CD4-positive, alpha-beta T cell treated with Interleukin-15 for 4 hours (primary cell): ENCODE measurements at places on chromosomes 11 and 22.

- no peak for DNase-seq
Measured at GRCh38 chr11:63574856-63575602, 11.8 kb upstream of the PLAAT2 start.

GRCh38 chr11:113564527-113565130 is 89.4 kb upstream of the DRD2 start:
- no peak for DNase-seq

- DNase-seq = no peak
Measured at GRCh38 chr11:45647786-45648185, 17.6 kb downstream of the CHST1 start.

DNA sequence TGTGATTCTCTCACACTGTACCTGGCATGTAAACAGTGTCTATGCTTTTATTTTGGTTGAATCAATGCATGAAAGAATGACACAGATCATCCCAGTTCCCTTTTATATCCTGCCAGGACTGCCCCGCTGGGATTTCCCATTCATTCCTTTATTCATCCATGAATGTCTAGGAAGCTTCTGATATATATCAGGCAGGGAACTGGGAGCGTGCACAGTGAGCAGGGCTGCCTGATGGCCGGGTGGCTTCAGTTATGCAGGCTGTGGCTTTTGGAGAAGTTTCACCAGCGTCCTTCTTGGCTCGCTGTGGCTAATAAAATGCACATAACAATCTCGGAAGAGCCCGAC is 789.0 kb downstream of the TBC1D22A start:
- no peak for DNase-seq

- DNase-seq = no peak
Measured at GRCh38 chr11:15685306-15685705, 570.6 kb downstream of the INSC start.

- no peak for DNase-seq
Measured at GRCh38 chr22:24950272-24950902, 2.1 kb upstream of the KIAA1671 start.

DNA sequence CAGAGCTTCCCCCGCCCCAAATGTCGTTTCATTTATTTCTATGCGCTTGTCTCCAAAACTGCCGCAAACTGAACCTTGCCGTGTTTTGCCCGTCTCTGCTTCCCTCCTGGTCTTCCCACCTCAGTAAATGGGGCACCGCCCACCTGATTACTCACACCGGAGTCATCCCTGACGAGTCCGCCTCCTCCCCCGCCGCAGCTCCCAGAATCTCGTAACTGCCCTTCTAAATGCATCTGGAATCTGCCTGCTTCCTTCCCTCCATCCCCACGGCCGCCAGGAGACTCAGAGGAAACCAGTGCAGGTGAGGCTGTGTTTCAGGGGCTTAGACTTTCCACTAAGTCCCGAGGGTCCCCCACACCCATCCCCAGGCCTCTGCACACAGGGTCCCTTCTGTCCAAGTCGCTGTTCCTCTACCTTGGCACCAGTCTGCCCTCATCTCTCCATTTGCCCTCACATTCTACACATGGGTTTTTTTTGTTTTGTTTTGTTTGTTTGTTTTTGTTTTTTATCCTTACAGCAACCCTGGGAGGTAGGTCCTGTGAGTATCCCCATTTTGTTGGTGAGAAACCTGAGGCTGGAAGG is 62.6 kb upstream of the PHF21B start:
- DNase-seq = no peak

DNA sequence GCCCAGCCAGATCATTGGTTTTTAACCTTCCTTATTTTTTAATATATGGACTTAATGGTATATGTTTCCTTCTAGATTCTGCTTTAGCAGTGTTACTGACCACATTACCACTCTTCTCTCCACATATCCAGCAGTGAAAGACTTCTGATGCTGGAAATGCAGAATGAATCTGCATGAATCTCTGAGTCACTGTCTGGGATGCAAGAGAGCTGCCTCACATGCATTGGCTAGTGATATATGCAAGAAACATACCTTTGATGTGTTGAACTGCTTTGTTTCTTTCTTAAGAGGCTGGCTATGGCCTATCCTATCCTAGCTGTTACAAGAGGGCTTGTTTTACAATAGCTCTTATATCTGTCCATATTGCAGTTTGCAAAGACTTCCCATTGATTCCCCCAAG is 16.6 kb upstream of the AMPD3 start:
- DNase-seq = no peak

DNA sequence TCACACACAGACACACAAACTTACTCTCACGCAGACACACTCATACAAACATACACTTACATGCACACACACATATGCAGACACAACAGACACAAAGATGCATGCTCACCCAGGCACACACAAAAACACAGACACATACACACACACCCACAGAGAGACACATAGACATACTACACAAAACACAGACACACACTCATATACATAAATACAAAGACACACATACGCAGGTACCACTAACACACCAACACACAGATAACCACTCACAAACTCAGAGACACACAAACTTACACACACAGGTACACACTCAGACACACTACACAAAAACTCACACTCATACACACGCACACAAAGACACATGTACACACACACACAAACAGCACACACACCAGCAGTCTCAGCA is 22.4 kb downstream of the VWCE start:
- no peak for DNase-seq

DNA sequence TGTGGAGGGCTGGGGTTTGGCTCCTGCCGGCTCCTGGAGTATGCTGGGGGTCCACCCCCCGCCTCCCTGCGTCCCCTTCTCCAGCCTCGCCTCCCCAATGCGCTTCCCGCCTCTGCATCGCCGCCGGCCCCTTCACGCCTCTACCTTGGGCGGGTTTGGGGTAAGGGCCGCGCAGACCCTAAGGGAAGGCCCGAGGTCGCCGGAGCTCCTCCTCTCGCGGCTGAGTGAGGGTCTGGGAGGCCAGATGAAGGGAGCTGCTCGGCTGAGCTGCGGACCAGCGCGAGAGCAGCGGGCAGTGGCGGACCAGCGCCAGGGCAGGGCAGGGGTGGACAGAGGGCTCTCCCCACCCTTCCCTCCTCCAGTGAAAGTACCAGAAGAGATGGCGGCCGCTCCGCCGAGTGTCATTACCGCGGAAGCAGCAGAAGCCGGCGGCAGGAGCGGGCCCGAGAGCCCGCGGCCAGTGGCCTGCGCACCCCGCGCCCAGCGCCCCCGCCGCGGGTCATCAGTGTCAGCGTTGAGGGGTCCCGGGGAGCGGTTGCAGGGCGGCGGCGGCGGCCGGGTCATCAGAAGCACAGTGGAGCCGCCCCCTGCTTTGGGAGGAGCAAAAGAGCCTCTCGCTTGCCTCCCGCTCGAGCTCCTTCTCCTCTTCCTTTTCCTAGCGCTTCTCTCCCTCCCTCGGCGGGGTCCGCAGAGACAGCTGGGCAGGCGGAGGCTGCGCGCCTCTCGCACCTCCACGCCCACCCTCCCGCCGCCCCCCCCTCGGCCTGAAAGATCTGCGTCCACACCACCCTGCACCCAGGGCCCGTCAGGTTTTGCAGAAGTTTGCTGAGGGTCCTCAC is 255.6 kb upstream of the CADM1 start:
- no peak for DNase-seq

- DNase-seq = no peak
Measured at GRCh38 chr11:19768815-19769214, 56.2 kb downstream of the NAV2 start.

GRCh38 chr22:25735650-25736049 is 6.3 kb upstream of the MYO18B start:
- DNase-seq = no peak

DNA sequence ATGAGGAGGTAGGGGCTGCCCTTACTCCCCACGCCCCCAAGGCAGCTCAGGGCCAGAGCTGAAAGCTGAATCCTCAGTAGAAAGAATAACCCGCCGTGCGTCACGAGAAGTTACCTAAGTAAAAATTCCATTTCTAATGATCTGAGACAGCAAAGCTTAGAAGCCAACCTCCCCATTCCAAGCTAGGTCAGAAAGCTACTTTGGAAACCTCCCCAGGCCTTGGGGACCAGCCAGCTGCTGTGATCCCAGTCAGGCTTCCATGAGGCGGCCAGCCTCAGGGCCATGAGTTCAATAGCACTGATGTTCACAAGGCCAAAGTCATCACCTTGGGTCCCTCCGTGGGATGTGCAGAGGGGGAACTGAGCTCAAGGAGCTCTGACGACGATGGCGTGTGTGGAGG is 6.9 kb downstream of the SHISAL1 start:
- DNase-seq = no peak
